ENCODE measurements at places on chromosomes 11 and 22.
A peak's percentile ranks its signal among the peaks of the same experiment; 100 is the strongest.

DNA sequence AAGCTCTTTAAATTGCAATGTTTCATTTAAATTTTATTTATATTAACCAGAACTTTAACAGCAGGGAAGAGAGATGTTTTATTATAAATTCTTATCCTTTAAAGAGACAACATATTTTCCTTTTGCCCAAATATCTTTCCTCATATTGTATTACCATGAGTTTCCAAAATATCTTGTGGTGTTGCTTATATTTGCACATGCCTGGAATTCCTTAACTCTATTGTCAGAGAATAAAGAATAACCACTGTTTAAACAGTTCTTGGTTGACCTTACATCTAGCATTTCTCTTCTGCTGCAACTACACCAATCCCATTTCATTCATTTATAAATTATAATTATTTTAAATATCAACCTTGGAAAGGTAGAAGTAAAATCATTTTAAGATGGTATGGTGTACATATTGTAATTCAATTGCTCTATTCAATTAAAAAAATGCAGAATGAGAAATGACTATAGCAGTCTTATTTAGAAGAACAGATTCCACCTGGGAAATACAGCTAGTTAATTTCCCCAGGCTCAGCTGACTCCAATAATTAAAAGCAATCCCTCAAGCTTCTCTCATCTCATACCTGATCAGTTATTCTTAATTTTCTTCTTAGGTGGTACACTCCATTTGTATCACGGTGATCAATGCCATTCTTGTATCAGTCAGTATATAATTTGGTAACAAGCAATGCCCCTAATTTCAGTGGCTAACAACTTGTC lies 923.3 kb downstream of the KCNA4 start:
- no peaks in the 10 kb centered on the region for H3K36me3 ChIP-seq
- H3K4me3 ChIP-seq = no peak overlapping the region
- no peak overlapping the region for H3K27ac ChIP-seq
- peaks cover 34% of the 10 kb centered on the region for H3K4me1 ChIP-seq
- DNase-seq = peak; percentile 69

GRCh38 chr22:30717952-30718351 lies 23.3 kb downstream of the OSBP2 start:
- H3K27ac ChIP-seq = peak overlapping the region; percentile 68
- 0 out of 2 replicates have a peak overlapping the region, but pooled peaks have one; percentile 9 for H3K4me3 ChIP-seq
- H3K4me1 ChIP-seq = peaks cover 21% of the 10 kb centered on the region

DNA sequence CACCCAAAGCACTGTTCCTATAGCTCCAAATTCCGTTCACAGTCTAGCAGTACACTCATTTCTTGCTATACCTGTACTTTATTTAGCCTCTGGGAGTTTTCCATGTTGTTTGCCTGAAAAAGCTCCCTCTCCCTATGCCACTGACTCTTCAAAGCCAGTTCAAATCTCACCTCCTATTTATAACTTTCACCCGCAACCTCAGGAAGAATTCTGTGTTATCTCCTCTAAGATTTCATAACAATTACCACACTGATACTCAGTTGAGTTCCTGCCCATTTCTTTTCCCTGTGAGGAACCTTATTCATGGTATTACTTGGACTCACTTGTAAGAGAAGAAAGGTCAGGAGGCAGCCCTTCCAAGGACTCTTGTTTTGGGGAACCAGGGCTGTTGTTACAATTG lies 25.2 kb downstream of the GDPD4 start:
- DNase-seq = no peak
- H3K36me3 ChIP-seq = no peaks in the 10 kb centered on the region
- no peak overlapping the region for H3K4me3 ChIP-seq
- no peaks in the 10 kb centered on the region for H3K27me3 ChIP-seq

- H3K27me3 ChIP-seq = no peaks in the 10 kb centered on the region
- peak overlapping the region; percentile 97 for H3K4me3 ChIP-seq
- H3K27ac ChIP-seq = peak overlapping the region; percentile 91
- peaks cover 48% of the 10 kb centered on the region for H3K4me1 ChIP-seq
Observed at GRCh38 chr11:110297076-110297725, 787 bp upstream of the RDX start.

DNA sequence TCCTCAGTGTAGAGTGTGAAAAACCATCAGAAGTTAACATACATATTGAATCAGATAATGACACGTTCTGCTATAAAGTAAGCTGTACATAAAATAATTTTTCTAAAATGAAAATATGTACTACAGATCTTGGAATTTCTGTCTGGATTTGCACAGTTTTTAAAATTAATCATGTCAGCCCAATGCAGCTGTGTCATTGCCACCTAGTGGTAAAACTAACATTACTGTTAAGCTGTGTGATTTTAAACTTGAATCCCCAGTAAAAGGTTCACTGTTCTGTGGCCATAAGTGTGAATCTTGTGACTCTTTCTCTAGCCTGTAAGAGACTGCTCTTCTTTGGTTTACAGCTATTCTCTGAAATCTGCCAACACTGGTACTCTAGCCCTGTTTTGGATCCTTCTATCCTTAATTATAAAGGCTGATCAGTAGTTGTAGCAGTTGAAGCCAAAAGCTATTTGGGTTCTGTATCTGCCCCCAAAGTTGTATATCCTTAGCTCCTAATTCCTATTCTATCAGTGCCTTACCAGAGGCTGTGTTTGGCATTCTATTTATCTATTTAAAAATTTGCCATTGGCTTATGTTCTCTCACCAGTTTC lies 4.0 kb downstream of the JRKL start:
- no peaks in the 10 kb centered on the region for H3K27me3 ChIP-seq
- H3K4me1 ChIP-seq = peaks cover 25% of the 10 kb centered on the region
- H3K4me3 ChIP-seq = no peak overlapping the region
- no peaks in the 10 kb centered on the region for H3K36me3 ChIP-seq

GRCh38 chr11:10807493-10808234 lies 1.1 kb downstream of the EIF4G2 start:
- H3K36me3 ChIP-seq = peaks cover 50% of the 10 kb centered on the region
- peak overlapping the region; percentile 95 for H3K27ac ChIP-seq
- H3K27me3 ChIP-seq = no peaks in the 10 kb centered on the region
- H3K4me3 ChIP-seq = peak overlapping the region; percentile 92

DNA sequence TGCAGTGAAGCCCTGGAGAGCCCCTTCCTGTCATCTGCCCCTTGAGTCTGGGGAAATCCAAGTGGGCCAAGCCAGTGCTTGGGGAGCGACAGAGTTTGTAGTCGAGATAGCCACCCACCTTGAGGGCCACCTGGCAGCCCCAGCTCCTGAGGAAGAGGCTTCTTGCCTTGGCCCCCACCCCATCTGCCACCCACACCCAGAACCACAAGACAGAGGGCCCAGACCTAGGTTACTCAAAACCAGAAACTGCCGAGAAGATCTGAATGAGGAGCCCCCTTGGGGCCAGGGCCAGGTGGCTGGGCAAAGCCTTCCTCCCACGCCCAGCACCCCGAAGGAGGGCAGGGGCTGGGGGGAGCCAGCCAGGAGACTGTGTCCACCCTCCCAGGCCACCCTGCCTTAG lies 18.8 kb upstream of the PRR5 start:
- H3K4me3 ChIP-seq = no peak overlapping the region
- H3K27me3 ChIP-seq = no peaks in the 10 kb centered on the region
- no peak for DNase-seq
- no peak overlapping the region for H3K27ac ChIP-seq
- H3K36me3 ChIP-seq = no peaks in the 10 kb centered on the region
- H3K4me1 ChIP-seq = peaks cover 5% of the 10 kb centered on the region

DNA sequence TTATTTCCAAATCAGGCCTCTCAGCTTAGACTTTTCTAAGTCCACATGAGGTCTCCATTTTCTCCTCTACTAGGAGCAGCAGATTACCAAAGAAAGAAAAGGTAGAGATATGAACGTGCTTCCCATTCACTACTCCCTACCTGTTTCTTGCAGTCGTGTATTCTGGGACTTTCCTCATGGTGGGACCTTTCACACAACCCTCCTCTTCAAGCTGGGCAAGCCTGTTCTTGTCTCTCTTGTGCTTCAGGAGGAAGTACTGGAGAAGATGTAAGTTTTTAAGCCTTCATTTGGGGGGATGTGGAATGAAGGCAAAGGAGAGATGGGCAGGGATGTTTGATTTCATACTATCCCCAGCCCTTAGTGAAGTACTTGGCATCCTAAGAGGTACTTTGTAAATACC lies 128.8 kb upstream of the SESN3 start:
- no peak for DNase-seq
- H3K27ac ChIP-seq = no peak overlapping the region
- no peaks in the 10 kb centered on the region for H3K36me3 ChIP-seq
- no peak overlapping the region for H3K4me3 ChIP-seq

GRCh38 chr22:32932176-32932575 lies 126.0 kb downstream of the SYN3 start:
- H3K27ac ChIP-seq = no peak overlapping the region
- no peaks in the 10 kb centered on the region for H3K36me3 ChIP-seq
- H3K4me1 ChIP-seq = no peaks in the 10 kb centered on the region
- no peak overlapping the region for H3K4me3 ChIP-seq

GRCh38 chr22:28514321-28514821 lies 165.3 kb downstream of the TTC28 start:
- DNase-seq = no peak
- no peaks in the 10 kb centered on the region for H3K27me3 ChIP-seq
- no peaks in the 10 kb centered on the region for H3K36me3 ChIP-seq

DNA sequence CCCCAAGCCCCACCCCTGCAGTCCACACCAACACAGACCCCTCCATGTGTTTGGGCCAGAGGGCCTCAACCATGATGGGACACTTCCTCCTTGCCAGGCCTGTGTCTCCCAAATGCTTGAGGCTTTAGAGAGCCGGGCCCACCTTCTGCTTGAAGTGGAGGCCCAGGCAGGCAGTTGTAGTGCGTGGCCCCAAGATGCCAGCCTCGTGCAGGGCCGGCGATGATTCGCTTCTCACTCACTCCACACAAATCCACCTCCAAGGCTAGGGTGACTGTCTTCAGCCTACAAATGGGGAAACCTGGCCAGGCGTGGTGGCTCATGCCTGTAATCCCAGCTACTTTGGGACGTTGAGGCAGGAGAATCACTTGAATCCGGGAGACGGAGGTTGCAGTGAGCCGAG lies 5.7 kb downstream of the PRR5 start:
- H3K36me3 ChIP-seq = no peaks in the 10 kb centered on the region
- no peak overlapping the region for H3K27ac ChIP-seq
- H3K4me3 ChIP-seq = no peak overlapping the region
- peaks cover 15% of the 10 kb centered on the region for H3K4me1 ChIP-seq

GRCh38 chr11:36385121-36385970 lies 89.3 kb downstream of the PRR5L start:
- peak overlapping the region; percentile 41 for H3K27ac ChIP-seq
- DNase-seq = peak; percentile 70
- peaks cover 12% of the 10 kb centered on the region for H3K4me1 ChIP-seq
- no peaks in the 10 kb centered on the region for H3K27me3 ChIP-seq

DNA sequence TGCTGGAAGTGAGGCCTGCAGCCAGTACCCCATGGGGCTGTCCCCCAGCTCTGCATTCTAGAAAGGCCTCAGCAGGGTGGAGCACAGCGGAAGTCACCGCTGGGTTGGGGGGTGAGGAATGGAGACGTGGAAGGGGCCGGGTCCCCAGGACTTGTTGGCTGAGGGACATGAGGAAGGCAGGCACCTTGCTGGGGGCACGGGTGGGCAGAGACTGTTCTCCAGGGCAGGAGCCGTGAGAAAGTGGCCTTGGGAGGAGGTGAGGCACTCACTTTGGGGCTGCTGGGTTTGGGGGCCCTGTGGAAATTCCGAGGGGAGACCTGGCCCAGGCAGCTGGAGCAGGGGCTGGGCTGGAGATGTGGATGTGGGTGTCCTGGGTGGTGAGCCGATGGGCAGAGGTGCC lies 5.0 kb downstream of the TNNI2 start:
- H3K27ac ChIP-seq = no peak overlapping the region
- H3K4me3 ChIP-seq = no peak overlapping the region
- no peaks in the 10 kb centered on the region for H3K36me3 ChIP-seq

- H3K4me1 ChIP-seq = no peaks in the 10 kb centered on the region
- DNase-seq = no peak
- H3K27me3 ChIP-seq = no peaks in the 10 kb centered on the region
- no peak overlapping the region for H3K27ac ChIP-seq
- H3K36me3 ChIP-seq = peaks cover 63% of the 10 kb centered on the region
- H3K4me3 ChIP-seq = no peak overlapping the region
Observed at GRCh38 chr11:57815877-57816276, 54.3 kb downstream of the CTNND1 start.

DNA sequence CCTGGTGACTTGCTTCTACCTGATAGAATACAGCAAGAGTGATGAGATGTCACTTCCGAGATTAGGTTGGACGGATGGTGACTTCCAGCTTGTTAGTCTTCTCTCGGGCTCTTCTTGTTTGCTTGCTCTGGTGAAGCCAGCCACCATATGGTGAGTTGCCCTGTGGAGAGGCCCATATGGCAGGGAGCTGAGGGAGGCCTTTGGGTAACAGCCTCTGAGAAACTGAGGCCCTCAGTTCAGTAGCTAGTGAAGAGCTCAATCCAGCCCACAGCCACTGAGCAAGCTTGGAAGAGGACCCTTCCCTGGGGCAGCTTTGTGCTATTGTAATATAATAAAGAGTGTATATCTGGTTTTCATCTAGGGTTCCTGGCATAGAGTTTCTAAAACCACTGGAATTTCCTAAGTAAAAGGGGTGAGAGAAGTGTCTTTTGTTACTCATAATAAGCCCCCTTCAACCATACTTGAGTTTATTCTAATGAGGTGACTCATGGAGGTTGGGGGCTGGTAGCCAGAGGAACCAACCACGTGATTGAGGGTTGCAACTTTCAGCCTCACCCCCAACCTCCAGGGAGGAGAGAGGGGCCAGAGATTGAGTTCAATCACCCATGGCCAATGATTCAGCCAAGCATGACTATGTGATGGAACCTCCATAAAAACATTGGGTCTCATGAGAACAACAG lies 8.0 kb upstream of the TPCN2 start:
- no peak overlapping the region for H3K27ac ChIP-seq
- no peak overlapping the region for H3K4me3 ChIP-seq
- no peak for DNase-seq
- no peaks in the 10 kb centered on the region for H3K36me3 ChIP-seq
- H3K27me3 ChIP-seq = no peaks in the 10 kb centered on the region
- H3K4me1 ChIP-seq = peaks cover 8% of the 10 kb centered on the region

- H3K4me1 ChIP-seq = peaks cover 12% of the 10 kb centered on the region
- H3K4me3 ChIP-seq = no peak overlapping the region
- DNase-seq = peak; percentile 31
- H3K27ac ChIP-seq = no peak overlapping the region
Observed at GRCh38 chr11:103959279-103959942, 77.0 kb upstream of the DDI1 start.

DNA sequence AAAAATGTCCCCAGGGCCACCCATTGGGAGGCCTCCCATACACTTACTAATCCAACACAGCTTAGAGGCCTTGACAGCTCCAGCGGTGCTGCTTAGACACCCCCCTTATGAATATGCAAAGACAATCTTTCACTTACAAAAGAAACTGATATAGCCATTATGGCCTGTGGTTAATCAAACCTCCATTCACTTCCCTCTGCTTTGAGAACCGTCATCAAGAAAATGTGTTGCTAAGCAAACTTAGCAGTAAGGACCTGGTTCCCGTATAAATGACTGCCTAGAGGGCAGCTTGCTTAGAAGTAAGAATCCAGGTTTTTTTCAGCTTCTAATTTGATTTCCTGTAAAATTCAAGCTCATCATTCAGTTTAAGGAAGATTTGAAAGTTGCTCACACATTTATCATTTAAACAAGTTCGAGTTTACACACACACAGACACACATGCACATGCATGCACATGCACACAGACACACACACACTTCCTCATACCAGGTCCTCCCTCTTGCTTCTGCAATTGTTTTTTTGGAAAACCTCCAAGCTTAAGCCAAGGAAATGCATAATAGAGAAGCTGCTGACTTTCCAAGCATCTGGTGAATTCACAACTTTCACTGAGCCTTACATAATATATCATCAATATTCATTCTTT lies 137.7 kb upstream of the BLID start:
- H3K36me3 ChIP-seq = no peaks in the 10 kb centered on the region
- H3K4me3 ChIP-seq = no peak overlapping the region
- H3K27ac ChIP-seq = no peak overlapping the region
- no peak for DNase-seq
- peaks cover 4% of the 10 kb centered on the region for H3K4me1 ChIP-seq

GRCh38 chr11:64754124-64754918 lies 5.5 kb downstream of the PYGM start:
- no peaks in the 10 kb centered on the region for H3K4me1 ChIP-seq
- H3K27ac ChIP-seq = no peak overlapping the region
- no peaks in the 10 kb centered on the region for H3K36me3 ChIP-seq
- H3K27me3 ChIP-seq = no peaks in the 10 kb centered on the region

Data from PC-3 (cell line).